Vagina (tissue), 2 donors: ENCODE measurements at places on chromosomes 5 and 9. TPM values are rescaled to one million over a fixed set of nuclear protein-coding genes. Genes with fewer than 3 reads are reported as not detected.

Gene CORO2A
- 17.4 TPM for total RNA-seq

Gene FOXD4L4
- total RNA-seq = not detected

Gene CKMT2
- 3.4 TPM for total RNA-seq

Gene KIF4B
- not detected for total RNA-seq

Gene PDE6A
- total RNA-seq = 0.25 TPM

Gene CDH9
- total RNA-seq = not detected

Gene LHX6
- total RNA-seq = 8.1 TPM

GRCh38 chr9:89667726-89668125, 62.9 kb downstream of the GADD45G start:
- H3K36me3 ChIP-seq = no peaks in the 10 kb centered on the region
- H3K4me3 ChIP-seq = no peak overlapping the region
- H3K27ac ChIP-seq = no peak overlapping the region
- DNase-seq = no peak
- no peaks in the 10 kb centered on the region for H3K27me3 ChIP-seq

GRCh38 chr9:76101491-76101890, 211.0 kb downstream of the PCSK5 start:
- H3K27ac ChIP-seq = peak overlapping the region; percentile 3
- H3K4me1 ChIP-seq = peaks cover 14% of the 10 kb centered on the region
- no peak overlapping the region for H3K4me3 ChIP-seq
- H3K36me3 ChIP-seq = no peaks in the 10 kb centered on the region
- no peaks in the 10 kb centered on the region for H3K27me3 ChIP-seq
- DNase-seq = no peak

- DNase-seq = no peak
- H3K36me3 ChIP-seq = no peaks in the 10 kb centered on the region
- peaks cover 12% of the 10 kb centered on the region for H3K4me1 ChIP-seq
- H3K27me3 ChIP-seq = no peaks in the 10 kb centered on the region
- no peak overlapping the region for H3K27ac ChIP-seq
- H3K4me3 ChIP-seq = no peak overlapping the region
Observed at GRCh38 chr9:137152844-137153405, 14.0 kb downstream of the GRIN1 start.

DNA sequence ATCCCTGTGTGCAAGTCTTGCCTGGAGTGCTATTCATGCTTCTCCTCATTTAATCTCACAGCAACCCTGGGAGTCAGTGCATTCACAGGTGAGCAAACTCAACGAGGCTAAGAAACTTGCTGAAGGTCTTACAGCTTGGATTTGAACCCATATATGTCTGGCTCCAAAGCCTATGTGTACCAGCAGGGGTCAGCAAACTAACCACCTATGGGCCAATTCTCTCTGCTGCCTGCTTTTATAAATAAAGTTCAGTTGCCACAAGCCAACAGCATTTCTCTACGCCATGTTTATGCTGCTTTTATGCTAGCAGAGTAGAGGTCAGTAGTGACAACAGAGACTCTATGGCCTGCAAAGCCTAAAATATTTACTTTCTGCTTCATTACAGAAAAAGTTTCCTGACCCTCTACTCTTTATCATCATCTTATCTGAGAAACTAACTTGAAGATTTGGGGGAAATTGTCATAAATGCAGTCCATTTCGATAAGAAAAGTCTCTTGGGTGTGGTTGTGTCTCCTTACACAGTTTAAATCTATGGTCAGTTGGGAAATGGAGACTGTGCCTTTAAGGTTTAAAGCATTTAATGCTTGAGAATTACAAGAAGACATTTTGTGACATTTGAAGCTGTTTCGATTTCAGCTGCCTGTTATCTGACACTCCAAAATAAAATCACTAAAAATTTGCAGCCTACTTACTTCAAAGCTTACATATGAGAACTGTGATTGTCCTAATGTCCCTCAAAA, 137.7 kb downstream of the PRELID2 start:
- no peaks in the 10 kb centered on the region for H3K27me3 ChIP-seq
- no peaks in the 10 kb centered on the region for H3K4me1 ChIP-seq
- DNase-seq = no peak
- H3K36me3 ChIP-seq = no peaks in the 10 kb centered on the region
- no peak overlapping the region for H3K27ac ChIP-seq

- H3K4me3 ChIP-seq = peak overlapping the region; percentile 92
- no peak for DNase-seq
Observed at GRCh38 chr9:35731415-35732184, 395 bp downstream of the TLN1 start.

GRCh38 chr5:115661101-115661500, 35.3 kb upstream of the TMED7 start:
- no peak for DNase-seq
- H3K4me1 ChIP-seq = no peaks in the 10 kb centered on the region
- H3K4me3 ChIP-seq = no peak overlapping the region
- H3K27ac ChIP-seq = no peak overlapping the region
- H3K36me3 ChIP-seq = no peaks in the 10 kb centered on the region
- H3K27me3 ChIP-seq = no peaks in the 10 kb centered on the region

- H3K36me3 ChIP-seq = no peaks in the 10 kb centered on the region
- no peaks in the 10 kb centered on the region for H3K27me3 ChIP-seq
- no peaks in the 10 kb centered on the region for H3K4me1 ChIP-seq
- DNase-seq = no peak
Observed at GRCh38 chr5:41747708-41748107, 122.5 kb downstream of the OXCT1 start.

DNA sequence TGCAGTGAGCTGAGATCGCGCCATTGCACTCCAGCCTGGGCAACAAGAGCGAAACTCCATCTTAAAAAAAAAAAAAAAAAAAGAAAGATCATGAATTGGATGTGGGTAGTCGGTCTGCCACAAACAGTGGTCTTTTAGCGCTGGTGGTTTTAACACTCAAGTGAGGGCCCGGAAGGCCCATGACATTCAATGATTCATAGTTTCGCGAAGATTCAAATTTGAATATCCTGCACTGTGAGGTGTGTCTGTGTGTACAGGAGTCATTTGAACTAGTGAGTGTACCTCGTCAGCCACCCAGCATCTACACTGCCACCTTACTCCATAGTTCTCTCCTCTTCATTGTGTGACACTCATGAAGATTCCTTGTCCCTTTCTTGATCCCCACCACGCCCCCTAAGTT, 41.3 kb downstream of the CFAP77 start:
- no peak overlapping the region for H3K4me3 ChIP-seq
- no peak overlapping the region for H3K27ac ChIP-seq
- no peaks in the 10 kb centered on the region for H3K4me1 ChIP-seq
- no peak for DNase-seq
- H3K27me3 ChIP-seq = no peaks in the 10 kb centered on the region
- no peaks in the 10 kb centered on the region for H3K36me3 ChIP-seq

DNA sequence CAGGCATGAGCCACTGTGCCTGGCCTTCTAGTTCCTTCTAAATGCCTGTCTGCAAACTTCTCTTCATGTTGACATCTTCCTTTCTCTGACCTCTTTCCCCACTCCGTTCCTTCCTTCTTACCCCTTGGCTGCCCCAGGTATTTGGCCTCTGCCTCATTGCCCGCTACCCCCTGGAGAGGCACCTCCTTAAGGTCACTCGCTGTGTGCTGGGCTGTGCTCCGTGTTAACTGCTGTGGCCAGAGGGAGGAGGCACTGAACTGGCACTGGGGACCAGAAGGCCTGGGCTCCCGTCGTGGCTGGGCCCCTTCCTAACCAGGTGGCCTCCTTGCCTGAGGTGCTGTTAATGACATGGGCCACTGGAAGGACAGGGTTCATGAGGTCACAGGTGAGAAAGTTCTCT, 39.4 kb downstream of the LAMC3 start:
- no peaks in the 10 kb centered on the region for H3K4me1 ChIP-seq
- no peak overlapping the region for H3K4me3 ChIP-seq
- no peaks in the 10 kb centered on the region for H3K27me3 ChIP-seq
- H3K27ac ChIP-seq = no peak overlapping the region
- DNase-seq = no peak
- H3K36me3 ChIP-seq = no peaks in the 10 kb centered on the region

DNA sequence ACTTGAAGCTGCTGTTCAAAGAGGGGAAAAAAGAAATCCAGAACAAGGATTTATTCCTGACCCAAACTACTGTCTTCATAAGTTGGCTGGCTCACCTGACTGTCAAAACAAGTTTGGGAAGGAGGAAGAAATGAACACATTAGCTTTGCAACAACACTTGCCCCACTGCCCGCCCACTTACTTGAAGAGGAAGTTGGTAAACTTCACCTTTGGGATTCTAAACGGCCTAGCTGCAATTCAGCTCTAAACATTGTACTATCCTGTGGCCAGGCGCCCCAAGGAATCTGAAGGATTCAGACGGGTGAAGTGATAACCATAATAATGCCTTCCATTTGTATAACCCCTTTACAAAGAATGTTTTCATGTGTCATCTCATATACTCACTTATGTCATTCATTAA, 199.4 kb downstream of the ARRDC3 start:
- H3K36me3 ChIP-seq = no peaks in the 10 kb centered on the region
- no peaks in the 10 kb centered on the region for H3K27me3 ChIP-seq
- H3K27ac ChIP-seq = peak overlapping the region; percentile 31
- H3K4me3 ChIP-seq = no peak overlapping the region

GRCh38 chr5:58066076-58066475, 393.8 kb downstream of the PLK2 start:
- no peaks in the 10 kb centered on the region for H3K36me3 ChIP-seq
- no peaks in the 10 kb centered on the region for H3K4me1 ChIP-seq
- H3K4me3 ChIP-seq = no peak overlapping the region
- no peaks in the 10 kb centered on the region for H3K27me3 ChIP-seq

DNA sequence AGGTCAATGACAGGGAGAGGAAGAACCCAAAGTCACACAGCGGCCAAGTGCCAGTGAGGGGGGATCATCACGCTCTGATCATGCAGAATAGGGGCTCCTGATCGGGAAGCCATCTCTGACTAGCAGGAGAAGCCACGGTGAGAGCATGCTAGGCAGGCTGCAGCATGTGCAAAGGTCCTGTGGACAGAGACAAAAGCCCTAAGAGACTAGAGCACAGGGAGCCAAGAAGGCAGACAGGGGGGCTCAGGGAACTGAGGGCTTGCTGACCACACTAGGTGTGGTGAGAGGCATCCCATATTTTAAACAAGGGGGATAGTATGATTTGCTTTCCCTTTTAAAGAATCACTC, 195.1 kb downstream of the CDK5RAP2 start:
- no peak overlapping the region for H3K27ac ChIP-seq
- H3K27me3 ChIP-seq = no peaks in the 10 kb centered on the region
- no peaks in the 10 kb centered on the region for H3K4me1 ChIP-seq
- no peaks in the 10 kb centered on the region for H3K36me3 ChIP-seq
- no peak overlapping the region for H3K4me3 ChIP-seq

DNA sequence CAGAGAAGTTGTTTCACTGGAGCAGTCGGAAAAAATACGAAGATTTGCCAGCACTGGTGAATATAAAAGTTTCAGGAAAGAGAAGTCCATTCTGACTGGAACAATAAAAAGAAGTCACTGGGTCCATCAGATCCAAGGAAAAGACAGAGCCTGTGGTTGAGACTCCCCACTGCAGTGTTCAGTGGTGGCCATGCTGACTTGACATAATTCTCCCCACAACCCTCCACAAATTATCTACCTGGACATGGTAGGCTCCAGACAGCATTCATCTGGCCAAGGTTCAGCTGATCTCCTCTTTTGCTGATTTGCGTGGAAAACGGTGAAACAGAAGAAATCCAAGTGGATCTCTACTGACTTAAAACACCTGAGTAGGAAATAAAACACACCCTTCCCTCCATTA, 8.0 kb downstream of the THBS4 start:
- DNase-seq = no peak
- no peaks in the 10 kb centered on the region for H3K36me3 ChIP-seq
- H3K27me3 ChIP-seq = no peaks in the 10 kb centered on the region
- H3K4me3 ChIP-seq = no peak overlapping the region
- no peak overlapping the region for H3K27ac ChIP-seq

DNA sequence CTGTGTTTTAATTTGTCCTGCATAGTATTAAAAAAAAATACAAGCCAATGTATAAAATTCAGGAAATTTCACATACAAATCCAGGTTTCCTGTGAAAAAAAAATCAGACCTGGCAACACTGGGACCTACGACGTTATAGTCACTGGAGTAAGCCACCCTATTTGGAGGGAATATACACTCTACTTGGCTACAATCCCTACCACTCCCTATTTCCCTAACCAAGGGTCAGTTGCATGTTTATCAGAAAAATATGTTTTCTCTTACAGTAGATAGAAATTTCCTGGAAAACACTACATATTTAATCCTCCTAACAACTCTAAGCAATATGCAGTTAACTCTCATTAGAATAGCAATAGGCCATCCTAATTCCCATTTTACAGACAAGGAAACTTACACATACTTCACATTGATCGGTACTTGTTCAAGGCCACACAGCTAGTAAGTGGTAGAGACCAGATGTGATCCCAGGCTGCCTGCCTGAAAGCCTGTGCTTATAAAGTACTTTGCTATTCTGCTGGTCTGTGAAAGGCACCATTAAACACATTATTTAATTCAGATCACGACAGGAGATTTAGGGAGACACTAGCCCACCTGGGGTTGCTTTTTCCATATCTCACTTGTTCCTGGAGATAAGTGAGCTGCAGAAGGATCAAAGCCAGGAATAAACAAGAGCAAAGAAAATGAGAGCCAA, 70.8 kb downstream of the MFAP3 start:
- H3K27me3 ChIP-seq = no peaks in the 10 kb centered on the region
- H3K27ac ChIP-seq = no peak overlapping the region
- H3K4me1 ChIP-seq = no peaks in the 10 kb centered on the region
- H3K36me3 ChIP-seq = no peaks in the 10 kb centered on the region

- H3K4me3 ChIP-seq = no peak overlapping the region
- DNase-seq = no peak
Observed at GRCh38 chr9:91426123-91426745, 2.6 kb upstream of the NFIL3 start.

GRCh38 chr5:179292202-179292601, 53.1 kb downstream of the ADAMTS2 start:
- peak overlapping the region; percentile 72 for H3K27ac ChIP-seq
- no peak overlapping the region for H3K4me3 ChIP-seq
- H3K27me3 ChIP-seq = no peaks in the 10 kb centered on the region
- peaks cover 47% of the 10 kb centered on the region for H3K4me1 ChIP-seq

- no peaks in the 10 kb centered on the region for H3K36me3 ChIP-seq
- H3K4me3 ChIP-seq = no peak overlapping the region
- H3K27ac ChIP-seq = no peak overlapping the region
- DNase-seq = no peak
- H3K4me1 ChIP-seq = no peaks in the 10 kb centered on the region
- no peaks in the 10 kb centered on the region for H3K27me3 ChIP-seq
Observed at GRCh38 chr5:162325143-162325727, 257.7 kb downstream of the GABRG2 start.

GRCh38 chr5:121628783-121629182, 222.9 kb upstream of the FTMT start:
- H3K4me3 ChIP-seq = no peak overlapping the region
- H3K4me1 ChIP-seq = no peaks in the 10 kb centered on the region
- no peak overlapping the region for H3K27ac ChIP-seq

DNA sequence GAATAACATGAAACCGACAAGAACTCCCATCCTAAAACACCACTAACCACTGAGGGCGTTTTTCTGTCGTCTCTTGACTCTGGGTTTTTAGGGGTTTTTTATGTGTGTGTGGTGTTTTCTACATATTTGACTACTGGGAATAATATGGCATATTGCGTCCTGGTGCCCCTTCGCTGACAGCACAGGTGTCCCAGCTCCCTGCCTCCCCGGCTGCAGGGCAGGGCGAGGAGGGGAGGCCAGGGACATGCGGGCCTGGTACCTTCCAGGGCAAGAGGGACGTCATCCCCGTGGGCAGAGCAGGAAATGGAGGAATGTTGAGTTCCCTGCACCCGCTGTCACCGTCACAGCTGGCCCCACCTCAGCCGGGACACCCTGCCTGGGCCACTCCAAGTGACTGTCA, 34.8 kb downstream of the VAV2 start:
- H3K4me1 ChIP-seq = peaks cover 47% of the 10 kb centered on the region
- H3K36me3 ChIP-seq = no peaks in the 10 kb centered on the region
- DNase-seq = no peak
- H3K4me3 ChIP-seq = no peak overlapping the region
- H3K27me3 ChIP-seq = no peaks in the 10 kb centered on the region
- H3K27ac ChIP-seq = no peak overlapping the region
